Stimulated activated CD4-positive, alpha-beta T cell treated with anti-CD3 and anti-CD28 coated beads, Interleukin-1b, Interleukin-23, amount 100 ng/mL, for 1 hour (primary cell): ENCODE measurements at places on chromosomes 6 and 20.

GRCh38 chr6:154615483-154616025, 105.1 kb upstream of the CNKSR3 start:
- DNase-seq, result no peak

DNA sequence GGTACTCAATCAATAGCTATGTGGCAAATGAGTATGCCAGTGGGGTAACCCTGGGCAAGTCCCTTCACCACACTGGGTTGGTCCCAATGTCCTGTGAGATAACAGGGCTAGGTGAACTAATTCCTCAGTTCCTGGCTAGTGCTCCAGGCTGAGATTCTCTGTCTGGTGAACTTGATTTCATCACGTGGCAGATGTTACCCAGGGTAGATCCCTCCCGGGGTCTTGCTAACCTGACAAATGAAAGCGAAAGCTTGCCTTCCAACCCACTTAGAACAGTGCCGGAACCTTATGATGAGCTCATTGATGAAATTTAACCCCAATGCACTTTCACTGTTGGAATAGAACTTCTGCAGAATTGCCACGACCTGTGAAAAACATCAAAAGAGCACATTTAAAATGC, 6.6 kb upstream of the ANKRD60 start:
- DNase-seq, result no peak

- no peak for DNase-seq
Measured at GRCh38 chr6:33759887-33760629, 13.4 kb upstream of the IP6K3 start.

- no peak for DNase-seq
Measured at GRCh38 chr20:37969949-37970855, 63.1 kb downstream of the TTI1 start.

DNA sequence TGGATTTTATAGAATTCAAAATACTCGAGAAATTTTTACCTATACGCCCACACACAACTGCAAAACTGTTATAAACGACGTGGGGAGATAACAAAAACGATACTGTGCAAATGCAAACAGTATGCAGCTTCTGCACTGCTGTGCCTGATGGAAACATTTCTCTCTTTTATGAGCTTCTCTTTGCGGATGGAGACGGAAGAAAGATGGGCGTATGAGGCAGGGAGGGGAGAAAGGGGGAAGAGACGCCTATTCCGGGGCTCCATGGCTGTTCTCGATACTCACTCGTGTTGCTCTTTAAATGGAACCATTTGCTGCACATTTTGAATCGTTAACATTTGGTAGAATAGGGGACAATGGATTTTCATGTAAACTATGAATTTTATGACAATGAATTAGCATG, 69.1 kb upstream of the EXOC2 start:
- DNase-seq, result no peak

DNA sequence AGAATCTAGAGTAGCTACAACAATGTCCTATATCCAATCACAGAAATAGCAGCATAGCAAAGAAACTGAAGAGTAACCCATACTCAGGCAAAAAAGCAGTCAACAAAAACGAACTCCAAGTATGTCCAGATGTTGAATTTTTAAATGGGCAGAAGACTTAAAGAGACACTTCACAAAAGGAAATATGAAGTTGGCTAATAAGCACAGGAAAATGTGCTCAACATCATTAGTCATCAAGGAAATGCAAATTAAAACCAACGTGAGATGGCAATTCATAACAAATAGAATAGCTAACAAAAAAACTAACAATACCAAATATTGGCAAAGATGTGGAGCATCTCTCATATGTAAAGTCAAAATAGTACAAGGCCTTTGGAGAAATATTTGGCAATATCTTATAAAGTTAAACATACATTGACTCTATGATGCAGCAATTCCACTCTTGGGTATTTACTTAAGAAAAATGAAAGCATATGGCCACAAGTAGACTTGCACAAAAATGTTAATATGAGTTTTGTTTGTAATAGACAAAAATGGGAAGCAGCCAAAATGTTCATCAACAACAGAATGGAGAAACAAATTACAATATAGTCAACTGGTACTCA, 37.7 kb downstream of the FRK start:
- no peak for DNase-seq

GRCh38 chr6:166757232-166758135, 130.4 kb upstream of the RPS6KA2 start:
- no peak for DNase-seq

DNA sequence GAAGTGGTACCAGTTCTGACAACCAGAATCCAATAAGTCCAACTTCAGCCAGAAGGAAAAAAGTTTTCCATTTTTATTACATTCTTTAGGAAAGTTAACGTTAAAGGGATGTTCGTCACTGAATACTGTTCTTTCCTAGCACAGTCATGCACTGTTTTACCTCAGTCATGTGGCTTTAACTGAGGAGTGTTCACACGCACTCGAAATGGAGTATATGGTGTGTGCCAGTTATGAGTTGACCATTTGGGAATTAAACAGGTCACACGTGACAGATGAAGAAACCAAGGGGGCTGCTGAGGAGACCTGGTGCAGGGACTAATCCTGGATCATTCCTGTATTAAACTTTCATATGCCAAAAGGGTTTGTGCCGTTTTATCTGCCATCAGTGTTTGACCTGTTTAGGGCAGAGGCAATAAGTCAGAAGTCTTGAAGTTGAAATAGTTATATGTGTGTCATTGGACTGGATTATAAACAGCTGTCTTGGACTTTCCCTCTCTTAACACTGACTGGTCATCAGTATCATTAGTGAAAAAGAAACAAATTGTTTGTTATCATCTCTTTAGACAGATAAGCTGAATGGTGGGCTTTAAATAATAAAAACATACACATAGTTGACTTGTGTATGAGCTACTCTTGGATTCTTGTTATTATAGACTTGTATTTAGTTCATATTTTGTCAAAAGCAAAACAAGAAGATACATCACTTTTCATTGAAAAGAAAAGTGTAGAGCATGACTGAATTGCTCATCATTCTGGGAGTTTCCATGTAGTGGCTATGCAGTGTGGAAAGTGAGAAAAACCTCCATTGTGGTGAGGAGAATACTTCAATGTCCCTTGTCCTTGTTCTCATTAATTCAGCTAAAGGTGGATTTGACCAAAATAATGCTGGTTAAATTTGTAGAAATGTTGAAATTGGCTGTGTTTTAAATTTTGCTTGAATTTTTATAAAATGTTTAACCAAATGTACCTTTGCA, 123.5 kb upstream of the SAMD5 start:
- DNase-seq, result no peak

DNA sequence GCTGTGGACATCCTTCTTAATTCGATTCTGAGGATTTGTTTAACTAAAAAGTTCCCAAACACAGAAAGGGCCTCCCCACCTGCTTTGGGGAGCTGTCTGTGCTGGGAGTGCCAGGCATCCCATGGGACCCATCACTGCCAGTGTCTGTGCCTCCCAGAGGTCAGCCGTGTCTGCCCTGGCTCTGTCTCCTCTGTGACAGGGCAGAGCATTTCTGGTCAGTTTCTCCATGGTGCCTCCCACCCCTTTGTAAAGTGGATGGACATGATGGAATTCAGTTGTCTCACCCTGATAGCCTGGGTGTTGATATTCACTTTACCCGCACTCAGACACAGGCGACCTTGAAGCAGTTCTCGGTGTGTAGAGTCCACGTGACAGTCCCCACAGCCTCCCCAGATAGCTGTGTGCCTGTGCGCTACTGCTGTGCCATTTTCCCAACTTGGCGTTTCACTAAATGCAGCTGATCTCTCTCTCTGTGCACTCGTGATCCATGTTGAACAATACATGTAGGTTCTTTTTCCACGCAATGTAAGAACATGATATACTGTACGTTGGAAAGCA, 70.5 kb downstream of the CDS2 start:
- no peak for DNase-seq

DNA sequence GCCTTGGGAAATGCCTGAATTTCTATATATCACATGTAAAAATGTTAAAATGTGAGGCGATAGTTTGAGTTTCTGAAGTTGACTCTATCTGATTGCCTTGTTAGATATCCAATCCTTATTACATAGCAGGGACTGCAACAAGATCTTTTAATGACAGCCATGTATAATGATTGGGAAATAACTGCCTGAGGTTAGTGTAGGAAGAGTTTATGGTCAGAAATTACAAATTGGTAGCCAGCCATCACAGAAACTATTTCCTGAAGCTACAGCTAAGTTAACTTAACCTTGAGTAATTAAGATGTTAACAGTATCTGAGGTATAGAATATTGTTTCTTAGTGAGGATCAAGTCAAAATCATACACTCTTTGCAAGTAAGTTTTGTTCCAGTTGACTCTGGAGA, 41.0 kb downstream of the AKIRIN2 start:
- DNase-seq, result no peak

- no peak for DNase-seq
Measured at GRCh38 chr6:149881066-149881766, 16.7 kb downstream of the RAET1E start.

GRCh38 chr6:7669742-7670141, 56.2 kb upstream of the BMP6 start:
- no peak for DNase-seq

DNA sequence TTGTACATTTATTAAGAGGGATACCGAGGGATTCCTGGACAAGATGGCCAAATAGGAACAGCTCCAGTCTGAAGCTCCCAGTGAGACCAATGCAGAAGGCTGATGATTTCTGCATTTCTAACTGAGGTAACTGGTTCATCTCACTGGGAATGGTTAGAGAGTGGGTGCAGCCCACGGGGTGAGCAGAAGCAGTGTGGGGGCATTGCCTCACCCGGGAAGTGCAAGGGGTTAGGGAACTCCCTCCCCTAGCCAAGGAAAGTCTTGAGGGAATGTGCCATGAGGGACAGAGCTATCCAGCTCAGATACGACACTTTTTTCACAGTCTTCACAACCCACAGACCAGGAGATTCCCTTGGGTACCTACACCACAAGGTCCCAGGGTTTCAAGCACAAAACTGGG, 10.7 kb upstream of the TAAR2 start:
- DNase-seq, result no peak

DNA sequence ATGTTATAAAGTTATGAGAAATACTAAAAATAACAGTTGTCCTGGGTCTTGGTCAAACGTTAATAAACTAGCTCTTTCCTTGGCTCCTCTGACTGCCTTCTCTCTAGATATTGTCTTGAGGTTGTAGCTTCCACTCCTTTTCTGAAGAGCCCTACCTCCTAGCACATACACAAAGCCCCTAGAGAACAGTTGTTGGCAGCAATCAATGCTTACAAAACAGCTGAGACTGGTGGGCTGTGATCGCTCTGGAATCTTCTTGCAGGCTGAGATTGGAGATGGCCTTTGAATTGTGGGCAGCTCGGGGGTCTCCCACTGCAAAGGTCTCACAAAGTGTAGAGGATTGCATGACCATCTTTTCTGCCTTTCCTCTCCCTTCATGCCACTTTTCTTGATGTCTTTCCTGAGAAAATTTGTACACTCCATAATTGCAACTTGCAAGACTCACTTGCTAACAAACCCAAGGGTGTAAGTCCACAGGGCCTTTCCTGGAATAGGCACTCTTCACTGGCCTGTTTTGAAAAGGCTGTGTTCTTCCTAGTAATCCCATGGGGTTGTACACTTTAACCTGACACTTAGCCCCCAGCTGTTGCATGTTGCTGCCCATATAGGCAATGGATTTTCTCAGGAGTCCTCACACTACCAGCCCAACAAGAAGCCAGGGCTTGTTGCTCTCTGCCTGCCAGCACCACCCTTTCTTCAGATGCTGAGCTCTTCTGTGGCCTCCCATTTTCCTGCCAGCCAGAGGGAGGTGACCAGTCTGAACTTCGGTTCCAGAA, 99.9 kb downstream of the TCP11 start:
- no peak for DNase-seq

DNA sequence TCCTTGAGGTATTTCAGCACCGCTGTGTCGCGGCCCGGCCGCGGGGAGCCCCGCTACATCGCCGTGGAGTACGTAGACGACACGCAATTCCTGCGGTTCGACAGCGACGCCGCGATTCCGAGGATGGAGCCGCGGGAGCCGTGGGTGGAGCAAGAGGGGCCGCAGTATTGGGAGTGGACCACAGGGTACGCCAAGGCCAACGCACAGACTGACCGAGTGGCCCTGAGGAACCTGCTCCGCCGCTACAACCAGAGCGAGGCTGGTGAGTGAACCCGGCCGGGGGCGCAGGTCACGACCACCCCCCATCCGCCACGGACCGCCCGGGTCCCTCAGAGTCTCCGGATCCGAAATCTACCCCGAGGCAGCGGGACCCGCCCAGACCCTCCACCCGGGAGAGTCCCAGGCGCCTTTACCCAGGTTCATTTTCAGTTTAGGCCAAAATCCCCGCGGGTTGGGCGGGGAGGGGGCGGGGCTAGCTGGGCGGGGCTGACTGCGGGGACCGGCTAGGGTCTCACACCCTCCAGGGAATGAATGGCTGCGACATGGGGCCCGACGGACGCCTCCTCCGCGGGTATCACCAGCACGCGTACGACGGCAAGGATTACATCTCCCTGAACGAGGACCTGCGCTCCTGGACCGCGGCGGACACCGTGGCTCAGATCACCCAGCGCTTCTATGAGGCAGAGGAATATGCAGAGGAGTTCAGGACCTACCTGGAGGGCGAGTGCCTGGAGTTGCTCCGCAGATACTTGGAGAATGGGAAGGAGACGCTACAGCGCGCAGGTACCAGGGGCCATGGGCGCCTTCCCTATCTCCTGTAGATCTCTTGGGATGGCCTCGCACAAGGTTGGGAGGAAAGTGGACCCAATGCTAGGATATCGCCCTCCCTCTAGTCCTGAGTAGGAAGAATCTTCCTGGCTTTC, 693 bp downstream of the HLA-F start:
- peak; percentile 58 for DNase-seq

GRCh38 chr6:12717356-12717755, 789 bp downstream of the PHACTR1 start:
- no peak for DNase-seq

DNA sequence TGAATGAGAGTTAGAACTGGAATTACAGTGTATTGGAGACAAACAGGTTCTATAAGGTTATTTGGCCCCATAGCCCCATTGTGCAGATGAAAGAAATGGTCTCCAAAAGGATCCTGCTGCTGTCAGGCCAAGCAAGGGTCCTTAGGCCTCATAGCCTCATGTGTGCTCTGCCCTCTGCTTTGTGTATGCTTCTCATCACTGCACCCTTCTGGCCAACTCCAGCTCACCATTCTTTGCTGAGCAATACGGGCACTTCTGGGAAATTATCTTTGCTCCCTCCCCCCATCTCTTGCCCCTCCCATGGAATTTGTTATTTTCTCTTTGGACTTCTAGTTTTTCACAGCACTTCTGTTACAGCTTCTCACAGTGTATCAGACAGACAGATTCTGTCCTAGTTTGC, 298.8 kb downstream of the FOXA2 start:
- DNase-seq, result no peak
